ENCODE measurements at places on chromosomes 7 and 10. TPM values are rescaled to one million over a fixed set of nuclear protein-coding genes. Genes with fewer than 3 reads are reported as not detected.

Gene CCDC146
- 3.7 TPM for total RNA-seq

Gene GLI3
- 2.9 TPM for total RNA-seq

Gene SMKR1
- 0.98 TPM for total RNA-seq

Gene DGKI
- total RNA-seq: 19.4 TPM

Gene FZD8
- 8.9 TPM for total RNA-seq

Gene PSMG3
- 56.6 TPM for total RNA-seq

Gene MCM7
- 196 TPM for total RNA-seq

Gene DRGX
- total RNA-seq: 65.2 TPM

Gene NPFFR1
- not detected for total RNA-seq

Gene IGF2BP3
- total RNA-seq: 47.0 TPM

- peaks cover 32% of the 10 kb centered on the region for H3K4me1 ChIP-seq
- no peak for DNase-seq
- peak overlapping the region; percentile 9 for H3K4me3 ChIP-seq
- no peaks in the 10 kb centered on the region for H3K27me3 ChIP-seq
These were observed 150.3 kb upstream of the NRP1 start for GRCh38 chr10:33484787-33485186.

DNA sequence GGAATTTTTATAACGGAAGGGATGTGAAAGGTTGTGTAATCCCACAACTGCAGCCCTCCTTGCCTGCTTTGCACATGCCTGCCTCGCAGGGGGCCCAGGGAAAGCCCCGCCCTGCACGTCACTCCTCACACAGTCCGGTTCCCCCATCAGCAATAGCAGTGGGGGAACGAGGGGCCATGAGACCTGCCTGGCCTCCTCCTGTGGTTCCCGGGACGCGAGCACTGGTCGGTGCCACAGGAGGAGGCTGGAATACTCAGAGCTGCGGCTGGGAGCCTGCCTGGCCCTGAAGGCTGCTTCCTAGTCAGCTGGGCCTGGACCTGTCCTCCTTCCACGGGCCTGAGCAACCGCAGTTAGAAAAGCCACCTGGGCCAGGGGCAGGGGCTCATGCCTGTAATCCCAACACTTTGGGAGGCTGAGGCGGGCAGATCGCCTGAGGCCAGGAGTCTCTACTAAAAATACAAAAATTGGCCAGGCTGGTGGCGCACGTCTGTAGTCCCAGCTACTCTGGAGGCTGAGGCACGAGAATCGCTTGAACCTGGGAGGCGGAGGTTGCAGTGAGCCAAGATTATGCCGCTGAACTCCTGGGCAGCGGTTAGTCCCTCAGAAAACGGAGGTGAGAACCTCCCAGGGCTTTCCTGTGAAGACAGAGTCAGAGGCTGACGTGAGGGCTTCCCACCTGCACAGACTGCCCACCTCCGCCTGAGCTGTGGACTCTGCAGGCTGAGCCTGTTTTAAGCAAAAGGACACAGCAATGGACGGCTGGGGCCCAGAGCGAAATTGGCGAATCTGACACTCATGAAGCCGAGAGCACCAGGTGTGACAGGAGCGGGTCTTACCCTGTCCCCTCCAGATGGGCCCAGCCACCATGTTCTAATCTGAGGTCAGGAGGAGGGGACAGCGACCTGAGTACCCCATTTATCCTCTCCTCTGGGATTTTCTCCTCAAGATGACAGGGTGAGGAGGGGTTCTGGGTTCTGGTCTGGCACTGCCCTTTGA is 52.9 kb downstream of the VIPR2 start:
- no peak overlapping the region for H3K4me3 ChIP-seq
- peaks cover 5% of the 10 kb centered on the region for H3K27me3 ChIP-seq
- no peak for DNase-seq
- peaks cover 29% of the 10 kb centered on the region for H3K4me1 ChIP-seq

DNA sequence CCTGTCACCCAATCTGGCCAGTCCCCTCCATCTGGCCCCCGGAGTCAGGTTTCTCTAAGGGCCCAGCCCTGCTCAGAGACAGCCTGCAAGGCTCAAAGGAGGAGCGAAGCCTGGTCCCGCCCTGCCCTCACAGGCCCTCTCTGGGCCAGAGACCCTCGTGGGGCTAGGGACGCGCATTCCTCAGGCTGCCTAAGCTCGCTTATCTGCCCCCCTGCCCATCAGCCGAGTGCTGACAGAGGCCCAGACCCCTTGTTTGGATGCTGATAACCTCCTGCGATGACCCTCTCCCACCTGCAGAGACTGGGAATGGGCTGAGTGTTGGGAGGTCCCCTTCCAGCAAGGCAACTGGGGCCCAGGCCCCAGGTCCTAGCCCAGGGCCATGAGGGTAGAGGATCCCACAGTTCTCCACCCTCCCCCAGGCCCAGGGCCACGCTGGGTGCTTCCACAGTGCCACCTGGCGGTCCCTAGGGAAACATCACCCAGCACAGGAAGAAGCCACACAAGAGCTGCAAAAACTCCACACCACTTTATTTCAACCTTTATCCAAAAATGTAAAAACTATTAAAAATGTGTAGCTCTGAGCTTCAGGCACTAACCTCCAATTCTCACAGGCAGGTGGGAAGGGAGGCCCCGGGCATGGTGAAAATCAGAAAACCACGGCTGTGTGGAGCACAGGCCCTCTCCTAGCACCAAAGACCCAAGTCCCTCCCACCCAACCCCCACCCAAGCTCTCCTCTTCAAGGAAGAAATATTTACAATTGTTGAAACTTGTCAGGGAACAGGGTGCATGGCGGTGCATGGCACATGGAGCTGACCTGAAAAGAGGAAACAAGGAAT is 2.2 kb downstream of the NPM3 start:
- no peak overlapping the region for H3K27ac ChIP-seq
- no peak overlapping the region for H3K4me3 ChIP-seq
- DNase-seq: peak; percentile 75
- no peaks in the 10 kb centered on the region for H3K36me3 ChIP-seq

DNA sequence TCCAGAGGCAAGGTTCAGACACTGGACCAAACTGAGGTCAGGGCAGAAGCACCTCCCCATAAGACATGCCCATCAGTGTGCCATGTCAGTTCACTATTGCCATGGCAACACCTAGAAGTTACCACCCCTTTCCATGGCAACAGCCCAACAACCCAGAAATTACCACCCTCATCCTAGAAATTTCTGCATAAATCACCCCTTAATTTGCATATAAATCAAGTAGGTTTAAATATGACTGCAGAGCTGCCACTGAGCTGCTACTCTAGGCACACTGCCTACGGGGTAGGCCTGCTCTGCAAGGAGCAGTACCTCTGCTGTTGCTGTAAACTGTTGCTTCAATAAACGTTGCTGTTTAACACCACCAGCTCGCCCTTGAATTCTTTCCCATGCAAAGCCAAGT is 12.7 kb downstream of the STEAP2 start:
- no peaks in the 10 kb centered on the region for H3K27me3 ChIP-seq
- no peak for DNase-seq
- no peak overlapping the region for H3K4me3 ChIP-seq
- H3K27ac ChIP-seq: no peak overlapping the region
- H3K4me1 ChIP-seq: no peaks in the 10 kb centered on the region

- H3K36me3 ChIP-seq: no peaks in the 10 kb centered on the region
- no peaks in the 10 kb centered on the region for H3K4me1 ChIP-seq
- no peak overlapping the region for H3K4me3 ChIP-seq
These were observed 834.3 kb upstream of the C7orf33 start for GRCh38 chr7:147756300-147756699.

GRCh38 chr7:119514326-119514725 is 758.6 kb upstream of the KCND2 start:
- H3K4me1 ChIP-seq: no peaks in the 10 kb centered on the region
- no peak overlapping the region for H3K27ac ChIP-seq
- H3K36me3 ChIP-seq: no peaks in the 10 kb centered on the region
- H3K27me3 ChIP-seq: no peaks in the 10 kb centered on the region
- H3K4me3 ChIP-seq: no peak overlapping the region

GRCh38 chr10:103535595-103535994 is 42.1 kb downstream of the NEURL1 start:
- H3K4me3 ChIP-seq: no peak overlapping the region
- no peaks in the 10 kb centered on the region for H3K4me1 ChIP-seq
- no peak for DNase-seq
- no peak overlapping the region for H3K27ac ChIP-seq

GRCh38 chr10:99329304-99329553 is at the start of gene CNNM1:
Gene CNNM1, plus strand, starts transcription at chr10:99329356. Its CDS starts 32 bp downstream, at chr10:99329388.
- H3K36me3 ChIP-seq: peaks cover 4% of the 10 kb centered on the region
- H3K27me3 ChIP-seq: peaks cover 21% of the 10 kb centered on the region
- peak; percentile 71 for DNase-seq
- no peak within 1 kb of the TSS for H3K27ac ChIP-seq
- H3K4me3 ChIP-seq: peak within 1 kb of the TSS; percentile 80

DNA sequence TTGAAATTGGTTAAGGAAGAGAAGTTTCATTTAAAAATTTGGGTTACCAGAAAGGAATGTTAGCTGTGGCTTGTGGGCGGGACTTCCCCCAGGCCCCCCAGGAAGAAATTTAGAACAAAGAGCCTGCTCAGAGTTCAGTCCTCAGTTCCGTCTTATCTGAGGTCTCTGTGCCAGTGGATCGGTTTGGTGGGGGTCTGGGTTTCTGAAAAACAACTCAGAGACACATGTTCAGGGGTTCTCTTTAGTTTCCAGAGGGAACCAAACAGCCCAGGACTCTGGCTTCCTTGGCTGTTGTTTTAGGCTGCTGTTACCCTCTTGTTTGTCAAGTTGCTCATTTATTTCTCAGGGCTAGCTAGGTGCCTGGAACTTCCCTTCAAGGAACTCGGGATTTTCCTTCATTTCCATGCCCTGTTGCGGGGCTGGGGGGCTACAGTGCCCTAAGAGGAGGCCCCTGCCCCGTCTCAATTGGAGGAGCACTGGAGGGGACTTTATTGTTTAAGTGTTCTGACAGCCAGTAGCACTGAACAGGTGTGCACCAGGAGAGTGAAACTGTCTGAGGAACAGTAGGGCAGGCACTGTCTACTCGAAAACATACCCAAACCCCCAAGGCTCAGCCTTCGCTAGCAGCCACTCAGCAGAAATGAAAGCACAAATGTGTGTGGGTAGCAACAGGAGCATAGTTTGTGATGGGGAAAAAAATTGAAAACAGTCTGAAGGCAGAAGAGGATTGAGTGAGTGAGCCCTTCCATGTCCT is 59.9 kb downstream of the ALOX5 start:
- no peaks in the 10 kb centered on the region for H3K4me1 ChIP-seq
- H3K4me3 ChIP-seq: no peak overlapping the region
- no peak overlapping the region for H3K27ac ChIP-seq
- no peak for DNase-seq

- no peaks in the 10 kb centered on the region for H3K27me3 ChIP-seq
- no peaks in the 10 kb centered on the region for H3K4me1 ChIP-seq
- H3K27ac ChIP-seq: no peak overlapping the region
These were observed 824.5 kb downstream of the TYW1 start for GRCh38 chr7:67821116-67821515.

DNA sequence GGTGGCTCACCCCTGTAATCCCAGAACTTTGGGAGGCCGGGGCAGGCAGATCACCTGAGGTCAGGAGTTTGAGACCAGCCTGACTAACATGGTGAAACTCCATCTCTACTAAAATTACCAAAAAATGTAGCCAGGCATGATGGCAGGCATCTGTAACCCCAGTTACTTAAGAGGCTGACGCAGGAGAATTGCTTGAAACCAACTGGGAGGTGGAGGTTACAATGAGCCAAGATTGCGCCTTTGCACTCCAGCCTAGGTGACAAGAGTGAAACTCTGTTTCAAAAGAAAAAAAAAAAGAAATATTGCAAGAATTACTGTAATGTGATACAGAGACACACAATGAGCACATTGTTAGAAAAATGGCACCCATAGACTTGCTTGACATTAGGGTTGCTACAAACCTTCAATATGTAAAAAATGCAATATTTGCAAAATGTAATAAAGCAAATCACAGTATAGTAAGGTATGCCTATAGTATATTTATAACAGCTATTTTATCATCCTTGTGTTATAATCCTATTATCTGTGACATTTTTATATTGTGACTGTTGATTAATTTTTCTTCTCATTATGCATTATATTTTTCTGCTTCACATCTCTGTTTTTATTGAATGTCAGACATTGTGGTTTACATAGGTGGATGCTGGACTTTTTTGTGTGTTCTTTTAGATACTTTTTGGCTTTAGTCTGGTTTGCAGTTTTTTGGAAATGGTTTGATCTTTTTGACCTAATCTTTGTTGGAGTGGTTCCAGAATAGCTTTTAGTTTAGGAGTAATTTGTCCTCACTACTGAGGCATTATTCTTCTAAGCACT is 55.4 kb upstream of the HELLS start:
- no peaks in the 10 kb centered on the region for H3K36me3 ChIP-seq
- no peaks in the 10 kb centered on the region for H3K27me3 ChIP-seq
- H3K4me3 ChIP-seq: no peak overlapping the region
- H3K4me1 ChIP-seq: no peaks in the 10 kb centered on the region
- DNase-seq: no peak

DNA sequence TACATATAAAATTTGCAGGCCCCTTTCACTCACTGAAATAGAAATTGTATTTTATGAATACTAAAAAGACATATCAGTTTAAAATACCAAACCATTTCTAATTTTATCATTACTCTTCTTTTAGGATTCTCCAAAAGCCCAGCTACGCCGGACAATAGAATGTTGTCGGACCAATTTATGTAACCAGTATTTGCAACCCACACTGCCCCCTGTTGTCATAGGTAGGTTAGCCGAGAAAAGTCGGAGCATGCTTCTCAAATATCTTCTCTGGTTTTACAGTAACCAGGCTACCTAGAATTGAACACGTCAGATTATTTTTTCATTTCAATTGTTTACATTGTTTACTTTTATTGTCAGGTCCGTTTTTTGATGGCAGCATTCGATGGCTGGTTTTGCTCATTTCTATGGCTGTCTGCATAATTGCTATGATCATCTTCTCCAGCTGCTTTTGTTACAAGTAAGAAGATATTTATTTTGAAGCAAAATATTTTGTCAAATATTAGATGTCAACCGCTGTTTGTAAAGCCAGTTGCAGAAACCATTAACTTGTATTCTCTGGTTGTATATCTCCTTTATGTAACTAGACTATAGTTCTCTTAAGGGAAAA is 57.6 kb downstream of the MMRN2 start:
- H3K27me3 ChIP-seq: no peaks in the 10 kb centered on the region
- H3K27ac ChIP-seq: no peak overlapping the region
- no peak overlapping the region for H3K4me3 ChIP-seq
- peak; percentile 57 for DNase-seq

GRCh38 chr10:90180886-90181691 is 479.7 kb downstream of the KIF20B start:
- no peak overlapping the region for H3K27ac ChIP-seq
- no peaks in the 10 kb centered on the region for H3K4me1 ChIP-seq
- peaks cover 4% of the 10 kb centered on the region for H3K36me3 ChIP-seq
- H3K27me3 ChIP-seq: peaks cover 4% of the 10 kb centered on the region
- DNase-seq: no peak

GRCh38 chr10:48205918-48206317 is 68.6 kb downstream of the FRMPD2 start:
- H3K36me3 ChIP-seq: no peaks in the 10 kb centered on the region
- no peak overlapping the region for H3K27ac ChIP-seq
- no peak overlapping the region for H3K4me3 ChIP-seq
- no peaks in the 10 kb centered on the region for H3K4me1 ChIP-seq
- no peak for DNase-seq

DNA sequence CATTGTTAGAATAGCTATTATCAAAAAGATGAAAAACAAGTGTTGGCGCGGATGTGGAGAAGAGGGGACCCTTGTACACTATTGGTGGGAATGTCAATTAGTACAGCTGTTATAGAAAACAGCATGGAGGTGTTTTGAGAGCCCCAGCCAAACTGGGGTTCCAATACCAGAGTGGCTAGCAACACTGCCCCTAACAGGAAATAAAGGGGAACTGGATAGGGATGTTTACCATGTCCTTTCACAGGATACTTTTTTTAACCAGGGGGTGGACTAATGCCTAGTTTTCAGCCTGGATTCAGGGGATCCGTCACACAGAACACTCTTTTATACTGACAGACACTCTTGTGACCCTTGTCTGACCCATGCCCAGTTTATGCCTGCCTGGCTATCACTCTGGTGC is 6.9 kb upstream of the GSTK1 start:
- no peaks in the 10 kb centered on the region for H3K4me1 ChIP-seq
- H3K36me3 ChIP-seq: peaks cover 16% of the 10 kb centered on the region
- H3K27ac ChIP-seq: no peak overlapping the region
- no peak for DNase-seq

All from glutamatergic neuron (in vitro differentiated cells).